ENCODE measurements at places on chromosomes 1 and 21.

DNA sequence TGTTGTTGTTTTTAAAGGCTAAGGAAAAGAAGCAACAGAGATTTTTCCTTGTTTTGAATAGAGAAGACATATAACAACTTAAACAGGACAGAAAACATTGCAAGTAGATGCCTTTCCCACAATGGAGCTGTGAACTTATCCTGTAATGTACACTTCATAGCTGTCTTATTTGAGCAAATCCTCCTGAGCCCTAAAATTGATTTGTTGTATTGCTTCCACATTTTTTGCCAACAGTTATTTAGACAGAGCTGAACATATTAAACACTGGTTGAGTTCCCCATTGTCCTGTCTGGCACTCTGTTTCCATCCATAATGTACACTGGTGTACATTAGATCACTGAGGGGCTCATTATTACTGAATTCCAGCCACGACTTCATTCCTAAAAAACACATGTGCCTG lies 32.2 kb downstream of the CACHD1 start:
- no peak for DNase-seq

DNA sequence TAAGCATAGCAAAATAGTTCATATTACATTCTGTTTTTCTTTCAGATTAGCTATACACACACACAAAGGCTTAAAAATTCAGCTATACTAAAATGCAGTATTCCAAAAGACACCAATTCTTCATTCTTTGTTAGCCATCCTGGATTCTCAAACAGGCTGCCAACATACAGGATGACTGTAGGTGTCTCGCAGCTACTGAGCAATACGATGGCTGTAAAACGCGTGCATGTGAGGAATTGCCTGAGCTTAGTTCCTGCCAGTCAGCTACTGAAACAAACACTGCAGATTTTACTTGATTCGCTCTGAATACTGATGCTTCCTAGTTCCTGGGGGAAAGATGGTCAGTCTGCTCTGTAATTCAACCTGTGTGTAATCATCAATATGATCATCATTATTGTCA lies 24.7 kb upstream of the HMGN1 start:
- no peak for DNase-seq

DNA sequence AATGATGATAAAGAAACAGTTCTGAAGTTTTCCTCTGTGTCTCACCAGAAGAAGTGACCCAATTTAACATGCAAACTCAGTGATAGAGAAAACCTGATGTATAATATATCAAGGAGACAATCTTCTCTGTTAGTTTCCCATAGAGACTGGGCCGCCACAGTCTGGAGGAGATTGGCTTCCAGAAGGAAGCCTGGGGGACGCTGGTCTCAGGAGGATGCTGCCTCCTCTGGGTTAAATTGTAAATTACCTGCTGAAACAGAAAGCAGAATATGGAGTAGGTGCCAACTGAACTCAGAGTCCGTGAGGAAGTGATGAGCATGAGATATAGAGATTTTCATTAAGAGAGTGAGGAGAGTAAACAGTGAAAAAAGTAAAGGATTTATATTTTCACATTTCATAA lies 15.8 kb downstream of the OR14I1 start:
- no peak for DNase-seq

DNA sequence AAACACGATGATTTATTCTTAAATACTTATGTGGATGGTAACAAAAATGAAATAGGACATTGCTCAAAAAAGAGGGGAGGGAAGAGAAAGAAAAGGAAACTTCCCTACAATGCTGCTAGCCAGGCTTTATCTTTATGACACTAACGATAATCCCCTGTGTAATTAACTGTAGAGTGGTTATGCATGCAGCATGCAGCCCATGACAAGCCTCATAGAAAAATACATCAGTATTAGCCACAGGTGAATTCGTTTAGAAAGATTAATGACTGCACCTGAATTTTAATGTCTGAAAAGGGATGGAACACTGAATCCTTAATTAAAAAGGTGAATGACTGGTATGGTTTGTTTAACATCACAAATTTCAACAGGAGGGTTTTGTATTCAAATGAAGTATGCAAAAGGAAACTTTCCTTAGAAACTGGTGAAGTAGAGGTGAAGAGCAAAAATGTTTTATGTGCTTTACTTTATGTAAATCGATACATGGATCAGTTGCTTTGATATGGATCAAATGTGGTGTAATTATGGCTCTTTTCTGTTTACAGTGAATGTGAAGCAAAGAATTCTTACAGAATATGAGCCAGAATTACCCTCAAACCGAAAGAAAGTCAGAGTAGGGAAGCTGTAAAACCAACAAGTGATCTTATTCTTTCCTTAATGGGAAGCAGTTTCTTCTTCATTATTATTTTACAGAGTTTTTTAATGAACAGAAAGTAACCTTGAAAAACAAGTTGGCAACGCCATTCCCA lies 569.6 kb upstream of the ADGRL2 start:
- no peak for DNase-seq

DNA sequence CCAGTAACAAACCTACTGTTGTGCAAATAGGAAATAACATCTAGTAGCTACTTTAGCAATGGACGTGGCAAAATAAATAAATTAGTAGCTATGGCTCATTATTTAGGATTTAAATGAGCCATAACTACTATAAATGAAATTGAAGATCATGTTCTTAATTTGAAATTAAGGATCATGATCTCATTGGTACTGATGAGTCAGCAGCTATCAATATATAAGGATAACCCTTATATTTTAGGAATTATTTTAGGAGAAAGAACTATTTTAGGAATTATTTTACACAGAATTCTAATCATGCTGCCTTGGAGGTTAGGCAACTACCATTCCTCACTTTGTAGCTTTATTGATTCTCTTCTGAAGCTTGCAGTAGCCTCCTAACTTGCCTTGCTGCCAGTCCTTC lies 24.0 kb downstream of the DR1 start:
- DNase-seq, result no peak

DNA sequence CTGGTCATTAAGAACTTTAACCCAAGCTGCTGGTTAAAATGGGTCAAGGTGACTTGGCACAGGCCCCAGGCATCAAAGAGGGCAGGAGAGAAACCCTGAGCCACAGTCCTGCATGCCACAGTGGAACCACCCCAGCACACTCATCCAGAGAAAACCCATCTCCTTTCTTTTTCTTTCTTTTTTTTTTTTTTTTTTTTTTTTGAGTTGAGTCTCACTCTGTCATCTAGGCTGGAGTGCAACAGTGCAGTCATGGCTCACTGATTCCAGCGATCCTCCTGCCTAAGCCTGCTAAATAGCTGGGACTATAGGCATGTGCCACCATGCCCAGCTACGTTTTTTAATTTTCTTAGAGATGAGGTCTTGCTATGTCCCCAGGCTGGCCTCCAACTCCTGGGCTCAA lies 109.2 kb upstream of the RAB4A start:
- no peak for DNase-seq

GRCh38 chr1:32919811-32920733 lies 18.9 kb upstream of the TMEM54 start:
- DNase-seq, result no peak

DNA sequence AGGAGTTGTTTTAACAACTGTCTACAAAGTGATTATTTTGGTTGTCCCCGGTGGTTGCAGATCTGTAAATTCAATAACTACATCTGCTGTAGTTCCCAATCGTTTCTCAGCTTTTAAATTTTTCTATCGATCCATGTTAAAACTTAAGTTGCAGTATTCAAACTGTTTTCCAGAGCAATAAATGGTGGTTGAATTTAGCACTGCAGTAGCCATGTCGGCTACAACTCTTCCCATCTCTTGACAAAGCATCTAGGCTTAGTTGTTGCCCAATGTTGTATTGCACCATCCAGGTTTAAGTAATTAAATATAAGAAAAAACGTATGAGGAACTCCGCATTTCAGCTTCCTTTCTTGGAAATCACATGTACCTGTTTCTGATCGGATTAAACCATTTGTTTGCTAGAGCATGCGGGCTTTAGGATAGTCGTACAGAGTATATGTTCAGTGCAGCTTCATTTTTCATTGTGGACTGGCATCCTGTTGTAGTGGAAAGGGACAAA lies 996 bp downstream of the CNIH4 start:
- DNase-seq, result no peak

DNA sequence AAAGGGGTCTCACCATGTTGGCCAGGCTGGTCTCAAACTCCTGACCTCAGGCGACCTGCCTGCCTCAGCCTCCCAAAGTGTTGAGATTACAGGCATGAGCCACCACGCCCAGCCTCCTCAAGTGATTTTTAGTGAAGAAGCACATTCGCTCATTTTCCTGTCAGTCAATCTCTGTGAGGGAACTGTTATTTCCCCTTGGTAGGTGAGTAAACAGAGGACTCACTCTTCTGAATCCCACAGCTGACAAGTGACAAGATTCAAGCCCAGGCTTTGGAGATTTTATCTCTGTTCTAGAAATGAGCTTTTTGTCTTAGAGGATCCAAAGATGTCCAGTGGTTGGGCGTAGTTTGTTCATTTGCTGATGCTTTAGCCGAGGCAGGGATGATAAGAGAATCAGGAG lies 43.9 kb upstream of the TACSTD2 start:
- DNase-seq, result no peak

- no peak for DNase-seq
These were observed 48.8 kb downstream of the SUCO start for GRCh38 chr1:172581779-172582178.

- DNase-seq, result no peak
These were observed 171.8 kb upstream of the IVNS1ABP start for GRCh38 chr1:185488808-185489207.

DNA sequence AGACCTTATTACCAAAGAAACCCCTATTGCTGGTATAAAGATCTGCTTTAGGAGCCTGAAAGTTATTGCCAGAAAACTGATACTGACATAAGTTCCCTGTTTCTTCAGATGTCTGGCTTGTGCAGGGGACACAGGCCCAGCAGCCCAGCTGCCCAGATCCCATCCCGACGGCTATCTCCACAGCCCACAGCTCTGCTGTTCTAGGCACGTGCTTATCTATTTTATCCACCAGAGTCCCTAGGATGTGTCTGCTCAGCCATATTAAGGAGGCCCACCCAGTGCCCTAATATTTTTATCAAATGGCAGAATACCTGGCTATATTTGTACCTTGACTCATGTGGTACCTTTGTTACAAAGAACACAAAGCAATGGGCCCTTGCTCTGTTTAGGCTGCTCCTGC lies 58.9 kb downstream of the DDX20 start:
- DNase-seq, result no peak

DNA sequence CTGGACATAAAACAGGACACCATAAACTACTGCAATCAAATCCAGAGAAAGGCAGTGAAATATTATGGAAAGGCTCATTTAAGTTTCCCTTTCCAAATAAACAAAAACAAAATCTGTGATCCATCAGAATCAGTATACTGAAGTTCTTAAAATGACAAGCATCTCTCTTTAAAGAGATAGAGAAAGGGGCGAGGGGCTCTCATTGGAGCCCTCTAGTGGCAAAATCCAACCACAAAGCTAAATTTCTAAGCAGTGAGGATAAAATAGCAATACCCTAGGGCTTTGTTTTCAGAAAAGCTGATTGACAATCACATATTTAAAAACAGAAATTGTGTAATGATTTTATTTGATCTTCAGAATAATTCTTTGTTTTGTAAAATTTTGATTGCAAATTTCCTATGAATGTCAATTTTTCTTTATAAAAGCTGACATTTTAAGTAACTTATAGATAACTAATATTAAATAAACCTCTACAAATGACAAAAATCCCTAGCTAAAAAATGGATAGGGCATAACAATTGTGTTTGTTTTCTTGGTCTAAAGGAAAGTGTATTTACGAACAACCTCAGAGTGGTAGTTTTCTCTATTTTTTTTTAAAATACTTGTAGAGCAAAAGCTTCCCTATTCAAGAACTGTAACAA lies 138.2 kb downstream of the COL24A1 start:
- no peak for DNase-seq

GRCh38 chr1:36729289-36729688 lies 246.6 kb upstream of the CSF3R start:
- DNase-seq, result no peak

- no peak for DNase-seq
These were observed 940 bp upstream of the USF1 start for GRCh38 chr1:161046605-161047228.

DNA sequence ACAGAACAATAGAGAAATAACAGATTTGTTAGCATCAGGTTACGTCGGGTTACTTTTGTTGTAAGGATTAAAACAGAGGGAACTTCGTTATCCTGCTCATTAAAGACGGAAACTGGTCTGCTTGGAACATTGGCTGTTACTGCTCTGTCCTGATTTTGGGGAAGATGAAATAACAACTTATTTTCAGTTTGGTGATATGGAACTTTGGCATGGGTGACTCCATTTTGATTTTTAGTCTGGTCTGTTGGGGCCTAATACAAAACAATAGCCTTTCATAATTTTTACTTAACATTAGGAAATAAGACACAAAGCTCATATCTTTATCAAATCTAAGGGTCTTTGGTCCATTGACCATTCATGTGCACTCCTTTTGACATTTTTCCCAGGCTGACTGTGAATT lies 220.5 kb upstream of the DUSP10 start:
- DNase-seq, result no peak

DNA sequence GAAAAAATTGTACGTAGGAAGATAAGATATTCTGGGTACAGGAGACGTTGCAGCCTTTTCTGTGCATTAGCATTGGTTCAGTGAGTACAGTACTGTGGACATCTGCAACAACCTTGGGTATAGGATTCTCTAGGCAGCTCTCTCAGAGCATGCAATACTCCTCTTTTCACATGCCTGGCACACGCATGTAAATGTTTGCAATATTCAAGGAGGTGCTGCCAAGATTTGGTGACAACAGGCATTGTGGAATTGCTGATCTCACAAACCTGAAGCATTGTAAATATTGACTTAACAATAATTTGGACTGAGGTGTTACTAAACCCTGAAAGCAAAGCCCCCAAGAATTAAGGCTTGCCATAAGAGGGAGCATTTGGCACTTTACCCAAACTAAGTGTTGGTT lies 126.8 kb downstream of the GRIK1 start:
- DNase-seq, result no peak

- no peak for DNase-seq
These were observed 44.8 kb upstream of the CACYBP start for GRCh38 chr1:174954671-174955669.

- no peak for DNase-seq
These were observed 311.0 kb downstream of the KCTD3 start for GRCh38 chr1:215878128-215878527.

DNA sequence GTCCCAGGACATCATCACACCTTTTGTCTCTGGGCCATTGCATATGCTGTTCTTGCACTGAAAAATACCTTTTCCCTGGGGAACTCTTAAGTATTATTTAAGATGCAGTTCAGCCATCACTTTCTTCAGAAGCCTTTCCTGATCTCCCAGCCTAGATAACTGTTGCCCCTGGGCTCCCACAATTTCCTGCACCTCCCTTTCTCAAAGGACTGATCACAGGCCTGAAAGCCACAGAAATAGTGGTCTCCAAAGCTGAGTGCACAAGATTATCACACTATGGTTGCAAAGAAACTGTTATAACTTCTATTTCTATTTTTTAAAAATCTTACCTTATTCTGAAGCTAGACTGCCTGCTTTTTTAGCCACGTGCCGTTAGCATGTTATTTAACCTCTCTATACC lies 2.8 kb upstream of the ZSCAN20 start:
- DNase-seq, result no peak
